Central memory CD4-positive, alpha-beta T cell (primary cell): ENCODE measurements at places on chromosomes 4 and X.

- no peak for DNase-seq
These were observed 910 bp downstream of the ANK2 start for GRCh38 chr4:113050371-113050755.

GRCh38 chr4:44447563-44448504 is 775 bp downstream of the KCTD8 start:
- DNase-seq, result no peak

DNA sequence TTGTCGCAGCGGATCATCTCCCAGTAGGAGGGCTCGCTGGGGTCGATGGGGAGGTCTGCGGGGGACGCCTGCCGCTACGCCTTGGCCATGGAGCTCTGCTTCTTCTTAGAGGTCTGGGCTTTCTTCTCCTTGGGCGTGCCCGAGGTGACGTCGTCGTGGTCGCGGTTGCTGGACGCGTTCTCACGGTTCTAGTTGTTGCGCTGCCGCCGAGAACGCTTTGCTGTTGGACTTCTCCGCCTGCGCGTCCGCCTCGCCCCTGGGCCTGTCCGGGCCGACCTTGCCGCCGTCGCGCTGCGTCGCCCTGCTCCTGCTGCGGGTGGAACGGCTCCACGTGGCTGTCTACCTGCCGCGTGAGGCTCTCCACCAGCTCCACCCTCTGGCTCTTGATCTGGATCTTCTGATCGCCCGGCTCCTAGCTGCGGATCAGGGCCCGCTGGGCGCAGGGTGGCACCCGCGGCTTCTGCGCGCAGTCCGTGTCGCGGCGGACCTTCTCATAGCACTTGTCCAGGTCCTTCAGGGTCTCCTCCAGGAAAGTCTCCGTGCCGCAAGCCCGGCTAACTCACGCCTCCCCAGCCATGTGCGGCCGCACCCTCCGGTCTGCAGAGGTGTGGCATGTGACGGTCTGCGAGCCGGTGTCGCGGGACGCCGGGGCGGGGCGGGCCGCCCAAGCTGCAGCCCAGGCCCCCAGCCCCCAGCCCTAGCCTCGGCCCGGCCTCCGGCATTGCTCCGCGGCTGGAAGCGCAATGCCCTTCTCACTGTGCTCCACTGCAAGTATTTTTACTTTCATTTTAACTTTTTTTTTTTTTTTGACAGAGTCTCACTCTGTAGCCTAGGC is 40.5 kb upstream of the OGT start:
- peak; percentile 13 for DNase-seq

DNA sequence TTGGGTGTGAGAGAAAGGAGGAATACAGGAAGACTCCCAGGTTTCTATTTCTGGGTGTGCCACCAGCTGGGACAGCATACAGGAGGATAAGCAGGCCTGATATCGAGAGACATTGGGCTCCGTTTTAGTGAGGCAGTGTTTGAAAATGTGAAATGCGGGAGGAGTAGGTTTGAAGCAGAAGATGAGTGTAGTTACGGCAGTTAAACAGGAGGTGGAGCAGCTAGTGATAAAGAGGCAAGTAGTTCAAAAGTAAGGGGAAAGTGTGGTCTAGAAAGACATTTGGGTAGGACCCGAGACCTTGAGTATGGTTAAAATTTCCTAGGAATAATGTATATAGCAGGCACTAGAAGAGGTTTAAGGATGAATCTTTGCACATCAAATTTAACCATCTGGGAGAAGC is 42.4 kb downstream of the DCUN1D4 start:
- no peak for DNase-seq

GRCh38 chr4:88757776-88758175 is 60.1 kb upstream of the NAP1L5 start:
- no peak for DNase-seq

DNA sequence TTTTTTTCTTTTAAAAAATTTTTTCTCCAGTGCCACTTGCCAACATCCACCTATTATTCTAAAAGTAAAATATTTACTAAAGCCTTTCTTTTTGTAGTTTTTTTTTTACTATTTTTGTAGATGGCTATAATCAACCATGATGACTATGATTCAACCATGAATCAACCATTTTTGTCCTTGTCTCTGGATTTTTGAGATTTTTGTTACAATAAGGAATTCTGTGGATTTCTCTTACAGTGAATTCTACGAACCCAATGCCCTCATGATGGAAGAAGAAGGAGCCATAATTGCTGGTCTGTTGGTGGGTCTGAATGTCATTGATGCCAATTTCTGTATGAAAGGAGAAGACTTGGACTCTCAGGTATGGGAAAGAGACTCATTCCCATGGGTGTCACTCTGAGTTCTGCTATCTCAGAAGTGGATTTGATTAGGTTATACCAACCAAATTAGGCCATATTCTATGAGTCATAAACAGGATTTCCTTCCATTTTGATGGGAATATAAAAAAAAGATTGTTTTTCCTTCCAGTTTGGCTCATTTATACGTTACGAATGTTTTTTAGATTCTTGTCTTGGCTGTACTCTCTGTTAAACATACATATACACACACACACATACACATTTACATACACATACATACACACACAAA is 46.7 kb downstream of the RUFY3 start:
- DNase-seq, result no peak

DNA sequence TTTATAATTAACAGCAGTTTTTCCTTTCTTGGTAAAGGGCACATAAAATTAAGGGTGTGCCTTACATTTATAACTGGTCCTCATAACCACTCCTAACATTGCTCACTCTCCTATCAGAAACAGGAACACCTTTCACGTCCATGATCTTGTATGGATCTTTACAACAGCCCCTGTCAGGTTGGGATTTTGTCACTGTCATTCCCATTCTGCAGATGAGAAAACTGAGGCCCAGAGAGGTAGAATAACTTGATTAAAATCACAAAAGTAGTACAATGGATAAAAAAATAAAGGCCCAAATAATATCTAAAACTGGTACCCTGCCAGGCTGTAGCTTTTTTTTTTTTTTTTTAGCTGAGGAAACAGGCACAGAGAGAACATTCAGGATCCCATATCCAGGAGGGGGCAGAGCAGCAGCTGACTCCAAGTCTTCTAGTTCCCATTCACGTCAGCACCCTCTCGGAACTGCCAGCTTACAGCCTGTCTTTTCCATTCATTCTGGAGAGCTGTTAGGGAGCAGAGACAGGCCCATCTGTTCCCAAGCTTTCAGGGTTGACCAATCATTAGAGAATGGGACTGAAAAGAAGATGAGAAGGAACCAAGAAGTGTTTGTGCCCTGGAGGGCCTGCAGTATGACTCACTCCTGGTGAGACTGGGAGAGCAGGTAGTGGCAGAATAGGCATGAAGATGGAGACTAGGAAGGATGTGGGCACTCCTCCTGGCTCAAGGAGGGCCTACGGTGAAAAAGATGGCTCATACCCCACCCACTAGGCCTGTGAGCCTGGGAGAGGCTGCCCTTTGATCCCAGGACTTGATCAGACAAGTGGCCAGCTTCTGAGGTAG is 7.3 kb downstream of the SUV39H1 start:
- no peak for DNase-seq

DNA sequence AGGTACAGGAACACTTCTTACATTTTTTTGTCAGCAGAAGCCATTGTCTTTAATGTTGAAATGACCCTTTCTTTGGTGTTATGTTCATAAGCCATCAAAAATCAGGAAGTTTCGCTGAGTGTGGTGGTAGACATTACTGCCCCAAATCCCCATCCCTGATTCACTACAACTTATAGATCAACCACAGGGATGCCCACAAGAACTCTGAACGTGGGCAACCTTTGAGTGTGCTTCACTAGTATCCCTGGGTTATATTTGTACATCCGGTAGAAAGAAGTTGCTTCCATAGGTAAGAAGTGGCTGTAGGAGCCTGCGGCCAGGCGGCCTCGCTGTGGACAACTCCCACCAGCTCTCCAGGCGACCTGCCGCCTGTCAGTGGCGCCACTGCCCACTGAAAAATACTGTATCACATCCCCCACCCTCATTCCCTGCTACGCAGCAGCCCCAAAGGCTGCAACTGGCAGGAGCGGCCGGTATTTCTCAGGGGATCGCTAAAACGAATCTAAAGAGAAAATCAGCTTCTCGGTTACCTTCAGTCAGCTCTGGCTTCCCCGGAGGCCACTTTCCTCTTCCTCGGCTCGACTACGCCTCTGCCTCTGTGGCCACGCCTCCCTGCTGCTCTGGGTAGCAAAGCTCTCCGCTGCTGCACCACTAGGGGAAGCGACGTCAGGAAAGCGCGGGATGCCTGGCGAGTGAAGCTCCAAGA is 13.9 kb upstream of the ETDC start:
- DNase-seq, result peak; percentile 51
